ENCODE measurements at places on chromosomes 5 and 9.

GRCh38 chr5:1959231-1959630, 76.5 kb upstream of the IRX4 start:
- no peak for DNase-seq

DNA sequence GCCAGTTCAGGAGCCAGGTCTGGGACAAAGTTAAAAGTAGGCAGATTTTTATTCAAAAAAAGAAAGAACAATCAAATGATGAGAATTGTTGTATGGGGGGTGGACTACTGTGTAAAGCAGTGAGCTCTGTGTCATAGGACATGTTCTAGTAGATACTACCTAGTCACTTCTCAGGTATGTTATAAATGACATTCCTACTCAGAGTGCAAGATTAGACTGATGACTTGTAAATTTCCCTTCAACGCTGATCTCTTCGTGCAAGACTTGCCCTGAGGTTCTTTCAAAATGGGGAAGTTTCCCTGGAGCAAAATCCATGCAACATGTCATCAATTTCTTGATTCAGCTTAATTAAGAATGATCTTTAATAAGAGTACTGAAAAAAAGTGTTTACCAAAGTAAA, 175.1 kb downstream of the RORB start:
- no peak for DNase-seq

- DNase-seq, result no peak
These were observed 137.1 kb upstream of the TRIM32 start for GRCh38 chr9:116549786-116550660.

DNA sequence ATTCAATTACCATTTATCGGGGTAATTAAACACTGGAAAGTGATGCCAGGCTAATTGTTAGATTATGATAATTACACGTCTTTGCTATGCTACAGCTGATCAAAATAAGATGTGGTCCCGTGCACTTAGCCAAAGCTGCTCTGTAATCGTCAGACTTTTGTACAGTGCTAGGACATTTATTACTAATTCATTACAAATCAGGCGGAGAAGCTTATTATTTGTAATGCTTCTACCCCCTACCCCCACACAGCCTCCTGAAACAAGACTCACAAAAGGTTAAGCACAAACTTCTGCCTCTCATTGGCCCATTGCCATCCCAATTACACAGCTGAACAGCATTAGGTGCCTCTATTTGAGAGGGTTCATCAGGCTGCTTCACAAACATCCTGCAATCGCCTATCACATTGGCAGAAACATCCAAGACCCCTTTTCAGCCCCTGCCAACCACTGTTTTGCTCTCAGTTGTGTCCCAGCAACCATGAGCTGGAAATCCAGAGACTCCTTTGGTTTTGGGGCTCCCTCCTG, 232.7 kb downstream of the EFNA5 start:
- DNase-seq, result no peak

GRCh38 chr9:36834736-36835135, 199.3 kb downstream of the PAX5 start:
- no peak for DNase-seq

- no peak for DNase-seq
These were observed 190.9 kb downstream of the ICE1 start for GRCh38 chr5:5613261-5613990.

GRCh38 chr5:145931718-145932117, 4.7 kb upstream of the SH3RF2 start:
- DNase-seq, result no peak

DNA sequence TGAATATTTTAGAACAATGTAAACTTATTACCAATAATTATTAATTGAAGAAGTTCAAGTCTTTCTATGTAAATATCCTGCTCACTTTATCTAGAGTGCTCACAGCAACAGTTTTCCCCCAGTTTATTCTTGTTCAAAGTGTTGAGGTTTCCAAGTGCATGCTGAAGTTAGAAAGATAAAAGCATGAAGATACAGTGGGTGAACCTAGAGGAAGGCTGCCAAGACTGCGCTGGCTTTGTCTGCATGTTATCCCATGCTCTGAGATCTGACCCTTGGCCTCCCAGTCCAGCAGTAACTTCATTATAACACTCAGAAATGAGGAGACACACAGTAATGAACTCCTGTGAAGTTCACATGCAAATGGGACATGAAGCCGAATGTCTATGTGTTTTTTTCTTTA, 76.0 kb upstream of the PIP5K1B start:
- DNase-seq, result no peak

DNA sequence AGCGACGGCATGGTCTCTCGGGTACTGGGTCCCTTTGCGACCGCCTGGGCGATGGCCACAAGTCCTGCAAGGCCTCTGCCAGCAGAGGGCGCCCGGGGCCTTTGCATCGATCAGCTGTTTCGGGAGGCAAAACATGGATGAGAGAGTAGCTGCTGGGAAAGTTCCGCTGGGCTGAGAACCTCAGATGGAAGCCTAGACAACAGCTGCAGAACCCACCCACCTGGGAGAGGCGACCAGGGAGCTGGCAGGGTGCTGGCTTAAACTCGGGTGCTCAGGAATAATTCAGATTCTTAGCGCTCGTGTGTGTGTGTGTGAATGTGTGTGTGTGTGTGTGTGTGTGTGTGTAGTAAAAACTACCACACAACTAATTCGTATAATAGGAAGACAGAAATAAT, 50.0 kb downstream of the TRIM32 start:
- DNase-seq, result peak; percentile 75

GRCh38 chr9:116549061-116549664, 137.9 kb upstream of the TRIM32 start:
- no peak for DNase-seq

- DNase-seq, result no peak
These were observed 55.5 kb downstream of the KCNIP1 start for GRCh38 chr5:170559296-170559695.

GRCh38 chr5:14946815-14947620, 75.4 kb upstream of the ANKH start:
- no peak for DNase-seq

- DNase-seq, result no peak
These were observed 11.5 kb upstream of the CSNK1G3 start for GRCh38 chr5:123500471-123500870.

GRCh38 chr5:169095976-169096375, 205.0 kb downstream of the SLIT3 start:
- DNase-seq, result no peak

DNA sequence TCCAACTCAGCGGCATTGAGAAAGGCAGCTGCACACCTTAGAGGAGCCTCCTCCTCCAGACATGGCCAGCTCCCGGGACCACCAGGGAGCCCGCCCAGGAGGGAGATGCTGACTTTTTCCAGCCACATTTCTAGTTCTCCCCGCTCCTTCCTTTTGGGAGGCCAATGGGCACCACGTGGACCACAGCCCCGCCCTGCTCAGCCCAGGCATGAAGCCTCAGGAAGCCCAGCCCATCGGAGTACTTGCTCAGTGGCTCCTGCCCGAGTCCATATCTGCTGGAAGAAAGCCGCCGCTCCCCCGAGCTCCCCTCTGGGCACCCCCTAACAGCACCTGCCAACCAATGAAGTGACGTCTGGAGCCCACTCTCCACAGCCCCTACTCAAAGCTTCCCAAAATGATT, 52.4 kb downstream of the SMIM23 start:
- no peak for DNase-seq

DNA sequence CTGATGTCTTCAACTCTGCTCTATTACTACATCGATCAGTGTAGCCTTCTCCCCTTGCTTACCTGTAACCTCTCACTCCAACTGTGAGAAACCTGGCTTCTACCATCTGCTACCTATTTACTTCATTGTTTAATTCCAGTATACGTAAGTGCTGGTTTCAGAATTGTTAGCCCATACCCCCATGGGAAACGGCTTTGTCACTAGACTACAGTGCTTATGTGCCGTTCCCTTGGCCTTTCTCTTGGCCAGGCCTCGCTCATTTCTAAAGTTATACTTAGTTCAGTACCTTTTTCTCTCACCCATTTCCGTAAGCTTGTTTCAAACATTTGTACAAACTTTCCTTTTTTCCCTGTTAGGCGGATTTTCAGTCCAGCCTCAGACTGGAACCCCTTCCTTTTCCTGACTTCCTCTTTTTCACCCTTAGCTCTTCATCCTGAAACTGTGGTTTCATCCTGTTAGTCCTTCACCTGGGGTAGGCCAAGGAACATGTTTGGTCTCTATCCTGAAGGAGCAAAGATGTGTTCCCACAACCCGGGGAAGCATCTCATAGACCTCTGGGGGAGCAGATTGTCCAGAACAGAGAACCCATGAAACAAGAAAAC, 21.7 kb downstream of the ALG2 start:
- no peak for DNase-seq

- DNase-seq, result no peak
These were observed 86.1 kb upstream of the CEP78 start for GRCh38 chr9:78149702-78150291.

GRCh38 chr5:132227485-132228240, at the start of gene P4HA2:
P4HA2 (minus strand) TSS chr5:132227853; CDS start chr5:132218626, 9,227 bp downstream.
- peak; percentile 75 for DNase-seq

GRCh38 chr9:130292106-130292505, 26.5 kb downstream of the HMCN2 start:
- DNase-seq, result no peak

- no peak for DNase-seq
These were observed 54.4 kb downstream of the SMIM23 start for GRCh38 chr5:171840066-171840465.

DNA sequence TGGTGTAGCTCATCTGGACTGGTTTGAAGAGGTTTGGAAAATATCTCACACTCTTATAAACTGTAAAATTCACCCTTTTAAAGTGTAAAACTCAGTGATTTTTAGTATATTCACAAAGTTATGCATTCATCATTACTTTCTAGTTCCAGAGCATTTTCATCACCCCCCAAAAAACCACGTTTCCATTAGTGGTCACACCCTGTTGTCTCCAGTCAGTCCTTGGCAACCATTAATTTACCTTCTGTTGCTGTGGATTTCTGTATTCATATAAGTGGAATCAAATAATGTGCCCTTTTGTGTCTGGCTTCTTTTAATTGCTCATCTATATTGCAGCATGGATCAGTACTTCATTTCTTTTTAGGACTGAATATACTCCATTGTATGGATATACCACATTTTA, 18.4 kb downstream of the NIPBL start:
- DNase-seq, result no peak

- DNase-seq, result no peak
These were observed 139.3 kb downstream of the EMB start for GRCh38 chr5:50301756-50302155.

DNA sequence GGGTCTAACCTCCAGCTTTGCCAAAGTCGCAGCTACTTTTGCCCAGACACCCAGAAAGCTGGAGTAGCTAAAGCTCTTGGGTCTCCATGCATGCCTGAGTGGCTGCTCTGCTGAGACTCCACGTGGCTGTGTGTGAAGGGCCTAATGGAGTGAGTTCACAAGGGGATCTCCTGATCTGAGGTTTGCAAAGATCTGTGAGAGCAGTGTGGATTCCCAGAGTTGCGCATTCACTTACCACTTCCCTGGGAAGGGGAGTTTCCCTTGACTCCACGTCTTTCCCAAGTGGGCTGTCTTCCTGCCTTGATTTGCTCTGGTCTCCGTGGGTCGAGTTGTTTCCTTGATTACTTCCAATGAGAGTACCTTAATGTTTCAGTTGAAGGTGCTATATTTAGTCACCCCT, 17.6 kb upstream of the CDKN2B start:
- no peak for DNase-seq

DNA sequence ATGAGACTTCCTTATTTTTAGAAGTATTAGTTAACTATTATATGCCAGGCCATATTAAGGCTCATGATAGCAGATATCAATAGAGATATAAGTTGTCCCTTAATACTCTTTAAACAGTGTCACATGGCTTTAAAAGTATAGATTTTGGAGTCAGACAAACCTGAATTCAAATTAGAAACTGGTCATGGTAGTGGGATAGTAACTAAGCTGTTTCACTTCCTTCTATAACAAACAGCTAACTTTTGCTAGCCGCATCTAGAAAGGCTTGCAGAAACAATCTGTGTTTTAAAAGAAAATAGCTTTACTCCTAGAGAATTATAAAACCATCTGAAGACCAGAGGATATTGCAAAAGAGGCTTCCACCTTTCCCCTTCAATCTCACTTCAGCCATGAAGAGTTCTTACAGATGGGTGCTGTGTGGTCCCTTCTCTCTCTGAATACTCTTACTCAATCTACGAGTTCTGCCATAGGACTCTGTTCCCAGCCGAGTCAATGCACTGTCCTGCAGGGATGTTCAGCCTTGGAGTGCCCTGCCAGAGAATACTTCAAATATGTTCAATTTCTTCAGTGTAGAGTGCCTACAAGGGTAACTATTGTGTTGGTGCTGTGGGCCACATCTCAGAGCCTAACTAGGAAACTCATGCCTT, 810.2 kb downstream of the EFNA5 start:
- no peak for DNase-seq

DNA sequence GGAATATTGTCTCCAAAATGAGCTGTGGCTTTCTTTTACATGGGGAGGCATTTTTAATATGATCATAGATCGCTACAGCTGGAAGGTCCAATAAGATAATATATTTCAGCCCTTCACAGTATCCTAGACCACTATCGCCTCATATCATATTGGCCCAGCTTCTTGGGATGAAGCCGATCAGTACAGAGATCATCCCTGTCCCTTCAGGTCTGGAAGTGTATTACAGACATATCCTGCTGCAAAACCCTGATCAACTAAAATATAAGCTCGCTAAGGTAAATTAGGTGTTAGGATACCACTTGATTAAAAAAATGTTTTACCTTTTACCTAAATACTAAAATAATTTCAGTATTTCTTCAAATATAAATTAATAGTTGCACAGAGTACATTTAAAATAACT, 41.7 kb downstream of the JAKMIP2 start:
- DNase-seq, result no peak

- no peak for DNase-seq
These were observed 145.7 kb downstream of the NXNL2 start for GRCh38 chr9:88680505-88681160.

- DNase-seq, result no peak
These were observed 29.2 kb downstream of the TNFSF8 start for GRCh38 chr9:114900942-114901802.
